Stimulated activated CD8-positive, alpha-beta memory T cell treated with anti-CD3 and anti-CD28 coated beads, Interleukin-4, amount 100 ng/mL, for 1 hour (primary cell): ENCODE measurements at places on chromosomes 11 and 22.

GRCh38 chr11:70108250-70108649, 30.1 kb downstream of the ANO1 start:
- DNase-seq, result no peak

- DNase-seq, result no peak
Observed at GRCh38 chr11:116733043-116733755, 39.6 kb downstream of the BUD13 start.

- no peak for DNase-seq
Observed at GRCh38 chr11:33867561-33867960, 24.3 kb downstream of the LMO2 start.

DNA sequence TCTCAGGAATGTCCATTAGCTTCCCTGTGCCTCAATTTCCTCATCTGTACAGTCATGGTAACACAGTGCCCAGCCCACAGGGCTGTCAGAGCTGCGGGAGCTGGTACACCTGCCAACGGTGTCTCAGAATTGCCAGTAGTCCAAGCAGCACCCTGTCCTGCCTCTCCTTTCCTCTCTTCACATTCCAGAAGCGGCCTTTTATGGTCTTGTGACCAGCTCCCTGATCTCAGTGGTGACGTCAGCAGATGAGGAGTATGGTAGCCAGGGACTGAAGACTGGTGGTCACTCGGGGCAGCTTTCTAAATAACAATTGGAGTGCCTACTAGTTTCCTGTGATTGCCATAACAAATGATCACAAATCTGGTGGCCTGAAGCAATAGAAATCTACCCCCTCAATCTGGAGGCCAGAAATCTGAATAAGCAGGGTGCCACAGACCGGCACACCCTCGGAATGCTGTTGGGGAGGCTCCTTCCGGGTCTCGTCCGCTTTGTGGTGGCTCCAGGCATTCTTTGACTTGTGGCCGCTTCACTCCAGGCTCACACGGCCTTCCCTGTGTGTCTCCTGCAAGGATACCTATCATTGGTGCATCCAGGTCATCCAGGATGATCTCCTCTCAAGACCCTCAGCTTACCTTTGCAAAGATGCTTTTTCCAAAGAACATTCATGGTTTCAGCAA, 2.1 kb downstream of the FADD start:
- no peak for DNase-seq

- no peak for DNase-seq
Observed at GRCh38 chr11:2305788-2306451, 4.1 kb downstream of the TSPAN32 start.

GRCh38 chr22:46175631-46176030, 25.3 kb downstream of the PPARA start:
- no peak for DNase-seq

GRCh38 chr11:2420502-2421225, 20.1 kb downstream of the TSSC4 start:
- DNase-seq, result peak; percentile 46

GRCh38 chr22:33524511-33525260, 395.6 kb downstream of the LARGE1 start:
- no peak for DNase-seq

DNA sequence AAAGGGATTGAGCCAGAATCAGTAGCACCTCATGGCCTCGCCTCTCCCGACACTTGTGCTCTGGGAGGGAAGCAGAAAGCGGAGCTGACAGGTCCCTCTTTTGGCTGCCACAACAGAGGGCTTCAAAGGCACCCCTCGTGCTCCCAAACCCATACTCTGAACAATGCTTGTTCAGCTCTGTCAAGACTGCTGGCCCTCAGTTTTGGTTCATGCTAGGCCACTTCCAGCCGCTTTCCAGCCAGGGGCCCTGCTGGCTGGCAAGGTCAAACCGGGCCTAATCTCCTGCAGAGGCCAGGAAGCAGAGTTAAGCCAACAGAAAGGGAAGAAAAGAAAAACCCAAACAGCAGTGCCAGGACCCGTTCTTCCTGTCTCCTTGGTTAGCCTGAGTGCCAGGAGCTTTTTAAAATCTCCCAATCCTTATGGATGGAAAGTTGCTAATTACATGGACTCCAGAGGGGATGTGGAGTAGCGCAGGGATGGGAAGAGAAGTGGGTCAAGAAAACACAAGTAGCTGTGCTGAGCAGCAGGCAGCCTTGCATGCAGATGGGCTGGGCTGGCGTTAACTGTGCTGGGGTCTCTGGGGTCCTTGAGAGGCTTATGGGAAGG, 150.6 kb downstream of the GRIK4 start:
- no peak for DNase-seq
